ENCODE measurements at places on chromosomes 3 and 15. TPM values are rescaled to one million over a fixed set of nuclear protein-coding genes. Genes with fewer than 3 reads are reported as not detected.

The FBXW12 gene
- 0.20 TPM for total RNA-seq

The HIGD1A gene
- total RNA-seq: 92.3 TPM

The ALDH1A3 gene
- 0.41 TPM for total RNA-seq

The SERPINI2 gene
- total RNA-seq: 1.8 TPM

The CCDC80 gene
- 9.1 TPM for total RNA-seq

The NTRK3 gene
- not detected for total RNA-seq

The RPUSD2 gene
- total RNA-seq: 13.2 TPM

The FSTL1 gene
- total RNA-seq: 210 TPM

The AADACL2 gene
- not detected for total RNA-seq

The PLOD2 gene
- total RNA-seq: 49.2 TPM

The HTR3E gene
- not detected for total RNA-seq

The USP50 gene
- total RNA-seq: 0.47 TPM

The TERC gene
- total RNA-seq: 12.4 TPM

Measured in progenitor cell of endocrine pancreas (in vitro differentiated cells).